Stimulated activated CD4-positive, alpha-beta T cell treated with anti-CD3 and anti-CD28 coated beads, Interleukin-1b, Interleukin-23, amount 100 ng/mL, for 1 hour (primary cell): ENCODE measurements at places on chromosomes 11 and 22.

DNA sequence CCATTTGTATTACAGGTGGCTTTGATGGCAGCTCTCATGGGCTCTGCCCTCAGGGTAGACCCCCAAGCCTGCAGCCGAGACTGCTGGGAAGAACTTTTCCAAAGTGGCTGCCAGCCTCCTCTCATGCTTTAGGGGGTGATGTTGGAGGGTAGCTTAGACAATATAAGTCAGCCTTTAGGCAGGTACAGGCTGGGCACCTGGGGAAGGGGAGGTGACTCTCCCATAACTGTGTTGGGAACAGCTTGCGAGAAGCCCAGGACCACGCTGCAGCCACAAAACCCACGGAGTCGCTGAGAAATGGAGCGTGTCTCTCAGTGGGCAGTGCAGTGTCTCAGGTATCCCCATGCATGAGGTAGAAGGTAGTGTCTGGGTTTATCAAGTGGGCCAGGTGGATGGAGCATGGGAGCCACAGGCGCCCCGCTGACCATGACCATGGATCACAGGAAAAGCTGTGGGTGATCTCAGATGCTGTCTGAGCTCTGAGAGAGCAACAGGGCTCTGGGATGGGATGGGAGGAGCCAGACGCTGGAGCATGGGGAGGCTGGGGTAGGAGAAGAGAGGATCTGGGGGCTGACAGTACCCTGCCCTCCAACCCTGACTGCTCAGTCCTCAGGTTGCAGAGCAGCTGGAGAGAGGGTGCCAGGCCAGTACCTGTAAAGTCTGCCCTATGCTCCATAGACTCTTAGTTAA lies 115.2 kb downstream of the FEZ1 start:
- no peak for DNase-seq

- no peak for DNase-seq
Observed at GRCh38 chr11:47914743-47915142, 65.6 kb upstream of the PTPRJ start.

- DNase-seq = peak; percentile 8
Observed at GRCh38 chr22:35629406-35630216, 12.5 kb upstream of the MB start.

GRCh38 chr11:120261321-120261720 lies 21.4 kb downstream of the POU2F3 start:
- no peak for DNase-seq

GRCh38 chr11:132852361-132852760 lies 679.9 kb downstream of the OPCML start:
- no peak for DNase-seq

GRCh38 chr11:115743719-115744118 lies 239.5 kb upstream of the CADM1 start:
- no peak for DNase-seq

DNA sequence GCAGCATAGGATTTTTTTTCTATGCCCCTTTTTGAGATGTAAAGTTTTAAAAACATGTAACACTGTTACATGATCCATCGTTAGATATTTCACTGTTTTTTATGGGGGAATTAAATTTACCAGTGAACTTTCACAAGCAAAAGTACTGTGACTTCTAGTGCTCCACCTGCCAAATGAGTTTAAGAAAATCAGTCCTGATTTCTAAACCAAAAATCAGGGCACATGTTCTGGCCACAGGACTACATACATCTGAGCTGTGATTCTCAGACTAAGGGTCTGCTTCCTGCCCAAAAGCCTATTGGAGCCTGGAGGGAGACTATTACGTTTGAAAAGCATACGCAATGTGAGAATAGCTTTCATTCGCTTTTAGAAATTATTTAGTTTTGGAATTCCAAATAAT lies 22.5 kb downstream of the TMPRSS13 start:
- no peak for DNase-seq

DNA sequence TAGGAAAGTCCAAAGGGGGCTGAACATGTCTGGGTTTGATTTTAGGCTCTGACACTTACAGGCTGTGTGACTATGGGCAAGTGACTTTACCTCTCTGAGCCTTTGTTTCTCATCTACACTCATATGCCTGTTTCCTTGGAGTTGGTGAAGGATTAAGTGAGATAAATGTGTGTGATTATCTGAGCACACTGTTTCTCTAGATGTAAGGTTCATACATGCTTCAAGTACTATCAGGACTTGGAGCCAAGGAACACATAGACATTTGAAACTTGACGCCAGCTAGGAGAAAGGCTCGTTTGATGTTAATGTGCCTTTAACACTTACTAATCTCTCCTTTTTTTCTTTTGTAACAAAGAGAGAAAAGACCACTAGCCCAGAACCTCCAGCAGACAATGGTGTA lies 9.7 kb downstream of the CRYBB1 start:
- no peak for DNase-seq

DNA sequence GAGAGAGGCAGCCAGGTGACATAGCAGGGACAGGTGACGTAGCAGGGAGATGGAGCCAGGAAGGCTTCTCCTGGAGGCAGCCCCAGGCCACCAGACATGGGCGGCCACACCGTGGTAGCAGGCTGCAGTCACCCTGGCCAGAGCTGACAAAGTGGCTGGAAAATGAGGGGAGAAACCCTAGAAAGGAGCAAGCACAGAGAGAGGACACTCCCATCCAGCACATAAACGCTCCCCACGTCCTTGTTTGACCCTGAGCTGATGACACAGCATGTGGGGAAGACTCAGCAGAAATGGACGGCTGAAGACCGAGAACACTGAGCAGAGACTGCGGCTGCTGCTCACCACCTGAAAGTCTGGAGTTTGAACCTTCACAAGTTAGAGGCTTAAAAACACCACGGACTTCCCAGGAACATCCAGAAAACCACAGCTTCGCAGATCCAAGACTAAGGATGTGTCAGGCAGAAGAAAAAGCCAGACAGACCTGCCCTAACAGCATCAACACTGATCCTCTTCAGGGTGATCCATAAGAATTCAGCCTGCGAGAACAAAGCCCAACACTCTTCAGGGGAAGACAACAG lies 28.7 kb downstream of the DRD4 start:
- DNase-seq = no peak

- DNase-seq = no peak
Observed at GRCh38 chr22:40679249-40679963, at the start of gene MCHR1. MCHR1 (plus strand) TSS chr22:40679484; CDS start chr22:40679653, 169 bp downstream.

DNA sequence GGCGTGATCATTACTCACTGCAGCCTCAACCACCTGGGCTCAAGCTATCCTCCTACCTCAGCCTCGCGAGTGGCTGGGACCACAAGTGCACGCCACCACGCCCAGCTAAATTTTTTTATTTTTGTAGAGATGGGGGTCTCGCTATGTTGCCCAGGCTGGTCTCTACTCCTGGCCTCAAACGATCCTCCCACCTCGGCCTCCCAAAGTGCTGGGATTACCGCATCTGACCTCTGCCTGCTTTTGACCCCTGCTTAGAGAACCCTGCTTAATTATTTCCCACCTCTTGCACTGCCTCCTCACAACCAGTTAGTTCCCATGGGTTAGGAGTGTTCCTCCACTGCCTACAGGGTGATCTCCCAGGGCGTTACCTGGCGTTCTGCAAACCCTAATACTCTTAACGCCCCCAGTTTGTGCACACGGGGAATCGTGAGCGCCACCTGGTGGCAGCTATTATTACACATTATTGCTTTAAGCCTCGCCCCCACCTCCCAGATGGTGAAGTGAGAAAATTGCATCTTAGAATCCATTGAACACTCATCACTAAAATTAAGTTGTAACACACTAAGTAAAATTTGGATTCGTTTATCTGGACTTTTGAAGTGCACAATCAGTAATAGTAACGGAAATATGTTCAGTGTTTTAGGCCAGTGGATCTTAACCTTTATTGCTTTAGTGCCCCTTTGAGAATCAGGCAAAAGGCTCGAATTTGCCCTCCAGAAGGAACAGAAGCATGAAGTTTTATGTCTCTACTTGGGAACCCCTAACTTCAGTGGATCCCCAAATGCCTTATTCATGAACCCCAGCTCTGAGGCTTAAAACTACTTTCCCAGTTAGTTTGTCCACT lies 61.4 kb upstream of the ASPHD2 start:
- DNase-seq = peak; percentile 48

DNA sequence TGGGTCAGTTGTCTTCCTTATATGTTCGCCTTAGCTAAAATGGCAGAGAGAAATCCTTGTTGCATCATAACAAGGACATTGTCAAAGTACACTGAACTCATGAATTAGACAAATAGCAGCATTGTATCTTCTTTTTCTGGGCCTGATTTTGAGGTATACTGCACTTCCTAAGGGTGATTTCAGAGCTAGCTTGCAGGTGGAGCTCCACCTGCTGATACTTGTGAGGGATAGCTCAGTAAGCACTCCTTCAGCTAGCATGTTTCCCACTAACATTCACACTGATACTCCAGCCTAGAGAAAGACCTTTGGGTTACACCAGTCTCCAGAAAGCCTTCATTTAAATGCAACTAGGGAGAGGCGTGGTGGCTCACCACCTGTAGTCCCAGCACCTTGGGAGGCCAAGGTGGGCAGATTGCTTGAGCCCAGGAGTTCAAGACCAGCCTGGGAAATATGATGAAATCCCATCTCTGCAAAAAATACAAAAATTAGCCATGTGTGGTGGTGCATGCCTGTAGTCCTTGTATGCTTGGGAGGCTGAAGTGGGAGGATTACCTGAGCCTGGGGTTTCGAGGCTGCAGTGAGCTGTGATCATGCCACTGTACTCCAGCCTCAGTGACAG lies 29.8 kb downstream of the JAM3 start:
- no peak for DNase-seq

DNA sequence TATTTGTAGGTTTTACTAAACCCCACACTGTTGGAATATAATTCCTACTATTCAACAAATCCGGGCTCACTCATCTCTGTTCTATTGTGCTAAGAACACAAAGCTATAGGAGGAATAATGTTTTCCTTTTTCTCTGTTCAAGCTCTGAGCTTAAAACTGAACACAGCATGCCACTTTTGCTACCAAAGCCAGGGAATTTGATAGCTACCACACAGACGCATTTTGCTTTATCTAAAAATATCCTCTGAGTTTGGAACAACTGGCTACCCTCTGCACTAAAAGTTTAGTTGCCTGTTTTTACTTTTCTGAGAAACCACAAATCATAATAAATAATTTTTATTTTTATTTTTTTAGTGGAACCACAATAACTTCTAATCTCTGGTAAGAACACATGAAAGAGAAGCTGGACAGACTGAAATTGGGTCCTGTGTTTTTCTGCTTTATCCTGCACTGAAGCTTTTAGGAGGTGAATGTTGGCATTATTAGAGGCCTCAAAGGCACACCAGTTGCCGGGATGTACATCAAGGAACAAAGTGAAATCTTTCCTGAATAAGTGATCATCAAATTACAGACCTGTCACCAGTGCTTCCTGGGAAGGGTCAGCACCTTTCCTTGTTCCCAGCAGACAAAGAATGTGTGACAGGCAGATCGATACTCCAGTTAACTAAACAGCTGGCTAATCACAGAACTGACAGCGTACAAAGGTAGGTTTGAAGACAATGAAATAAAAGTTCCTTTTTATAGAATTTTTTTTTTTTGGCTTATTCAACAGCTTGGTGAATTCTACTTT lies 523.2 kb upstream of the TENM4 start:
- DNase-seq = no peak

GRCh38 chr11:4551346-4551979 lies 6.5 kb downstream of the OR52M1 start:
- DNase-seq = no peak

GRCh38 chr11:19679952-19680828 lies 32.4 kb upstream of the NAV2 start:
- no peak for DNase-seq

DNA sequence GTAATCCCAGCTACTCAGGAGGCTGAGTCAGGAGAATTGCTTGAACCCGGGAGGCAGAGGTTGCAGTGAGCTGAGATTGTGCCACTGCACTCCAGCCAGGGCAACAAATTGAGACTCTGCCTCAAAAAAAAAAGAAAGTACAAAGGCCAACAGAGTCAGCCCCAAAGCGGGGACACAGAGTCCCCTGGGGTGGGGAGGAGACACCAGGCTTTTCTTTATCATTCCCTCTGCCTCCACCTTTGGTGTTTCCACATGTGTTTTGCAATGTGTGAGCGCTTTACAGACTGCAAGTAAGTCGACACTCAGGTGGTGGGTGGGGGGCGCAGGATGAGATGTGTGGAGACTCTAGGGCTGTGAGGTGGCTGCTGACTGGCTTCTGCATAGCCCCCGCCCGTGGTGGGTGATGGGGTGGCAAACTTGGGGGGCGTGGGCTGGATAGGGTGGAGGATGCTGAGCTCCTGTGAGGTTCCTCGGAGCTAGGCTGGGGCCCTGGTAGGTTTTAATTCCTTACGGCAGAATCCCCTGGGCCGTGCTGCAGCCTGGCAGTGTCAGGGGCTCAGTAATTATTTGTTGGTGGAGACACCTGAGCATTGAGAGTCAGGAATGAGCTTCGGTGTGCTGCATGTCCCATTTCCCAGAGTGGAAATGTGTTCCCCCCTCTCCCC lies 177.2 kb downstream of the CTTN start:
- DNase-seq = no peak
